ENCODE measurements at places on chromosomes 6 and 20.

GRCh38 chr6:163133017-163133416, 281.5 kb upstream of the QKI start:
- no peak for ATAC-seq

GRCh38 chr6:34028691-34029360, 117.1 kb downstream of the GRM4 start:
- no peak for ATAC-seq

DNA sequence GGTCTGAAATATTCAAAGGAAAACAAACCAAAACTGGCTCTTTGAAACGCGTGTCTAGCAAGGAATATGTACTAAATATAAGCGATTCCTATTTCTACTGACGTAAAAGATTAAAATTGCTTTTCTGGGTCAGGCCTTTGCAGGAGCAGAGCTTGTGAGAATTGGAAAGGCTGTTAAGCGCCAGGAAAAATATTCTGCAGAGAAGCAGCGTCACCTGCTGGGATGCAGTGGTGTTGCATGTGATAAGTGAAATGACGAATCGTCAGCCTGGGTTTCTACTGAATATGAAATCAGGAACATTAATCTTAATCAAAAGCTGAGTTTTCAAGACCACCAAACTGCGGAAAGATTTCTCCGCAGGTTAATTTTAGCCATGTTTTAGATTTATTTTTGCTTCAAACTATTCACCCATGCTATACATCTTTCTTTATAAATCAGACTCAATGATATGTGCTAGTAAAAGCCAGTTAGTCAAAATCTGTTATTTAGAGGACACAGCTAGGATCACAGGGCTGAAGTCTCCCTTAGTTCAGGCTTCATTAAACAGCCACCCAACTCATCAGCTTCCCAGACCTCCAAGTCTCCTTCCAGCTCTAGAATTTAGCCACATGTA, 67.4 kb downstream of the ALDH8A1 start:
- peak; percentile 35 for ATAC-seq

- peak; percentile 33 for ATAC-seq
Observed at GRCh38 chr6:28696682-28697081, 171.0 kb downstream of the GPX5 start.

GRCh38 chr20:59944726-59945125, 4.5 kb downstream of the FAM217B start:
- no peak for ATAC-seq

GRCh38 chr6:99236010-99236409, 113.5 kb downstream of the FAXC start:
- ATAC-seq: no peak

GRCh38 chr6:93087606-93088005, 331.8 kb downstream of the EPHA7 start:
- no peak for ATAC-seq

- ATAC-seq: no peak
Observed at GRCh38 chr6:39104528-39104927, 10.5 kb downstream of the SAYSD1 start.

DNA sequence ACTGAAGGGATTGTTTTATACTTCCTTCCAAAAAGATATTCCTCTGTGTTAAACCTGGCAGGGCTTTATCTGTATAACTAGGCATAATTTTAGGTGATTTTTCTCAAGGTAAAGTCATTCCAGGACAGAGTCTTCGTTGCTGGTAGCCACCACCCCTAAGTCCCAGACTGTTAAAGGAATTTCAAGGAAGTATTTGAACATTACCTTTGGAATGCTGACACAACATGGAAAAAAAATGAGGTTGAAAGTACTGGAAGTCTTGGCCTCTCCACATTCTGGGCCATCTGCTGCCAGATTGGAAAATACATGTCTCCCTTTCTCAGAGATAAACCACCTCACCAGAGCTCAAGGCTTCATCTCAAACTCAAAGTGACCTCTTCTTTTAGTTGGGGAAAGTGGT, 27.0 kb upstream of the ETV7 start:
- ATAC-seq: no peak

DNA sequence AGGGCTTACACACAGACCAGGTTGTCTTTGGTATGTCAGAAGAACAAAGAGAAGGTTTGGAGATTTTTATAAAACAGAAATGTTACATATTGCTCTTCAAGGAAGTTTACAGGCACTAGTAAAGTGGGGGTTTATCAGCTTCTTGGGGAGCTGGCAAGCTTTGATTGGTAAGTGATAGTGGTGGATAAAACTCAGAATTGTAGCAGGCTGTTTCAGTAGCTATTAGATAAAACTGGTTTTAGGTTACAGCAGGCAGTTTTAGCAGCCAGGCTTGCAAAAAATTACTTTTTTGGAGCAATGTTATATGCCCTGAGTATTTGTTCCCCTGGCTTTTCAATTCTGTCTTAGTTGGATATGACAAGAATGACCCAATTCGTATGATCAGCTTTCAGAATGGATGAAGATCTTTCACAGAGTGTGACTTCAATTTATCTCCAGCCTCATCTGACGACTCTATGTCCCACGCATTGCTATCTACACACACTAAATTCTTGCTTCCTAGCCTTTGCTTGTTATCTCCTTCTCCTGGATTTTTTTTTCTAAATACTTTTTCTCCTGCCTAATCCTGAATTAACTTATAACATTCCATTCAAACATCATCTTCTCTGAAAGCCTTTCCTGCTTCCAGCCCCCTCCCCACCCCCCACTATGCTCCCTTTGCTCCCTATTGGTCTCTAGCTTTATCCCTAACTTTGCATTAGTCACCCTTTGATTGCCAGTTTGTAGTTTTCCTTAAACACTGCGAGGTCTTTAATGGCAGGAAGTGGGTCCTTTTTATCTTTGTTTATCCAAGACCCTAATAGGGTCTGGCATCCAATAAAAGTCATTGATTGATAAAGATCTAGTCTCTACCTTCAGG, 1.0 kb upstream of the TOMM34 start:
- no peak for ATAC-seq

GRCh38 chr6:32658268-32658897, 8.1 kb downstream of the HLA-DQB1 start:
- no peak for ATAC-seq

DNA sequence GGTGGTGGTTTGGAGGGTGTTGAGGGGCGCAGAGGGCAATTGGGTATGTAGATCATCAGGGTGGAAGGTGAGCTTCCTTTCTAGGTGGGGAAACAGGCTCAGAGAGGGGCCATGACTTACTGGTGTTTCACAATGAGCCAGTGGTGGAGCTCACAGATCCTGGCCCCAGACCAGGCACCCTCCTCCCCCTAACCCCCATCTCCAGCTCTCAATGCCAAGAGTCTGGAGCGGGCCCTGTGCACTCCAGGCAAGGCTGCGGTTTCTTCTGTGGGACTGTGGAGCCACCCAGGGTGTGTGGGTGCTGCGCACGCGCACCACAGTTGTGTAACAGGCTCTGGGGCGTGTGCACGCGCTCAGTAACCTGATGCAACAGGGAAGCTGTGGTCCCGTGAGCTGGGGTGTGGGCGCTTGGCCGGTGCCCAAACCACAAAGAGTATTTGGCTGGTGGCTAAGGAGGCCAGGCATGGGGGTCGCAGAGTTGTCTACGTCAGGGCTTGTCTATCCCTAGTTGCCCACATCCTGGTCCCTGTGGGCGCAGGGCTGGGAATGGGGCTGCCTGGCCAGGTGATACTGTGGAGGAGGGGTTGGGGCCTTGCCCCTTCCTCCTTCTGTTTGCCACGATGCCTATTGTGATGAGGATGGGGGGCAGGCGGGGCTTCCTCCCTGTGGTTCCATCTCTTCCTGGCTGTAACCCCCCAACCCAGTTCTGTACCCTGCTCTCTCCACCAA, 37.5 kb upstream of the MRPS18A start:
- ATAC-seq: peak; percentile 31

DNA sequence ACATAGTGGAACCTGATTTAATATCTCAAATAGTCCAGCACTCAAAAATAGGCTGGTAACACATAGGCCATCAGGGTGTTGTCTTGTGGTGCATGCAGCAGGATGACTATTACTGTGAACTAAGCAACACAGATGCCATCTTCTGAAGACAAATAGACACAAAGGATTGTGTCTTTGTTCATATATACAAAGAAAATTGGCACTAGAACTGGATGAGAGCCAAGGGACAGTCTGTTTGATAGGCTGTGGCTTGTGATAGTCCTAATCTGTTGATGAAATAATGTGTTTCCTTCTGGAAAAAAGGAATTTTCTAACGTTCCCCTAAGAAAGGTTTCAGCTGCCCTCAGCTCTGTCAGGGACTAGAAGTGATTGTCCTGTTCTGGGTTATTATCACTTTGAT, 129.8 kb downstream of the TPBG start:
- no peak for ATAC-seq

GRCh38 chr6:112029045-112029822, 24.7 kb upstream of the CCN6 start:
- peak; percentile 88 for ATAC-seq

DNA sequence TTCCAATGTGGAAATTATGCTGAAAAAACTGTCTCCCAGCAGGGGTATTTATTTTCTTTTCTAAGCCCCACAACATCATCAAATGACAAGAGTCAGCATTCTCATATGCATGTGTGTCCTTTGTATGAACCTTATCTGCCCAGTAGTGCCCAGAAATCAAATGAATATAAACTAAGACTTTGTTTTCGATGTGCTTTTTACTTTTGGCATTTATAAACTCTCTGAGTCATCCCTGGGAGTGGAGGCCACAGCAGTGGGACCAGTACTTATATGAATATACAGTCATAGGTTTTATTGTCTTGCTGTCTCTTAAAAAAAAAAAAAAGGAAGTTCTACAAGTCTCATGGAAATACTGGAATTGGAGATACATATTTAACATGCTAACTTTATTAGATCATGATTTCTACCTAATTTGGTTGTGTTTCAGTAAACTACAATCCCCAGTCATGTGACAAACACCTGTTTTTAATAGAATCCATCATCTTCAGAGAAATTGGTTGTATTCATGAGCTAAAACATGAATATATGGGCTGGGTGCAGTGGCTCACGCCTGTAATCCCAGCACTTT, 99.2 kb upstream of the TMEM181 start:
- peak; percentile 89 for ATAC-seq

DNA sequence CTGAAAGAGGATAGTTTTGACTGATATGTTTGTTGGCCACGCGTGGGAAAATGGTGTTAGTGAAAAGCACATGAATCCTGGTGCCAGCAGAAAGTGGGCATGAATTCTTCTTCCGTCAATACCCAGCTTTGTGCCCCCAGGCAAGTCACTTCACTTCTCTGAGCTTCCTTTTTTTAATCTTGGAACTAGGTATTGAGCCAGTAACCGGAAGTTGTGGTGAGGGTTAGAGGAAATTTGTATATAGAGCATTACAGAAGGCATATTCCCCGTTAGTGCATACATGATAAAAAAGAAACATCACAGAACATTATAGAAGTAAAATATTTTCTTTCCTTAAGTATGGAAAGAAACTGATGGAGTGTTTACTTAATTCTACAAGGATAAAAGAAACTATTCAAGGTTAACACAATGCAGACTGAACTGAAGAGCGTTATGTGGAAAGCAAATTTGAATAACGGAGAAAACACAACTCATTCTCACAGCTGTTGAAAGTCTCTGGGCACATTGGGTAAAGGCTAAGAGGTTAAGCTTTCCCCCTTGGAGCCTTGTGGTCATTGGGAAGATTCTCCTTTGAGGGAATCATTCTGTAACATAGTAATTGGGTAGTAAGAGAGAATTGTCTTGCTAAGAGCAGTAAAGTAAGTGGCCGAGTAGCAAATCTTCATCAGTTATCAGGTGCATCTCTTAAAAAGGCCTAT, 223.1 kb downstream of the BCAS1 start:
- ATAC-seq: no peak

GRCh38 chr6:105014954-105015353, 58.0 kb downstream of the LIN28B start:
- ATAC-seq: peak; percentile 46

GRCh38 chr6:36623547-36624459, 29.6 kb downstream of the SRSF3 start:
- peak; percentile 88 for ATAC-seq

DNA sequence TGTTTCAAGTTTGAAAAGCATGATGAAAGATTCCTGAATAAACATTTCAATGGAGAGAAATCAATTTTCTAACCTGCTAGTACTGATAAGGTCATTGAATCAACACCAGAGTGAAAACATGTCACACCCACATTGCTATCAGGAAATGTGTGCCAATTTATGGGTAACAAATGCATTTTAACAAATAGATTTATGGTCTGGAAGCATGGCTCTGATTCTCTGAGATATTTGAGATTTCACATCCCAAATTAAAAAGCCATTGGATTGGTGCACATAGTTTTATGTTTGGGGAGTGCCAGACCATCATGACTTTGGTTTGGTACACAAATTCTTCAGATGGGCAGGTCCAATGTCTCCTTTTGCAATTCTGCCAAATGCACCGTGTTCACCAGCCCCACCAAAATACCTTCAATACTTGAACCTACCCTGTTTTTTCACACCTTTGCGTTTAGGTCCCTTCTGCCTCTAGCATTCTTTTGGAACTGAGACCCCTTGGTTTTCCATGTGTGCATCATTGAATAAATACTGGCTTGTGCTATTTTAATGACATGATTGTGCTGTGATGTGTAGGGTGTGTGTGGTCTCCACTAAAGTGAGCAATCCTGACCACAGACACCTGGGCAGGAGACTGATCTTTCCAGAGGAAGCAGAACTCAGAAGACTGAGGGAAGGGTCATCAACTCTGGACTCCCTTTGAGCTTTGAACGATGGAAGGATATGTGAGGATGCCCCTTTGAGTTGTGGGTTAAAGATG, 20.4 kb downstream of the IL20RA start:
- no peak for ATAC-seq

DNA sequence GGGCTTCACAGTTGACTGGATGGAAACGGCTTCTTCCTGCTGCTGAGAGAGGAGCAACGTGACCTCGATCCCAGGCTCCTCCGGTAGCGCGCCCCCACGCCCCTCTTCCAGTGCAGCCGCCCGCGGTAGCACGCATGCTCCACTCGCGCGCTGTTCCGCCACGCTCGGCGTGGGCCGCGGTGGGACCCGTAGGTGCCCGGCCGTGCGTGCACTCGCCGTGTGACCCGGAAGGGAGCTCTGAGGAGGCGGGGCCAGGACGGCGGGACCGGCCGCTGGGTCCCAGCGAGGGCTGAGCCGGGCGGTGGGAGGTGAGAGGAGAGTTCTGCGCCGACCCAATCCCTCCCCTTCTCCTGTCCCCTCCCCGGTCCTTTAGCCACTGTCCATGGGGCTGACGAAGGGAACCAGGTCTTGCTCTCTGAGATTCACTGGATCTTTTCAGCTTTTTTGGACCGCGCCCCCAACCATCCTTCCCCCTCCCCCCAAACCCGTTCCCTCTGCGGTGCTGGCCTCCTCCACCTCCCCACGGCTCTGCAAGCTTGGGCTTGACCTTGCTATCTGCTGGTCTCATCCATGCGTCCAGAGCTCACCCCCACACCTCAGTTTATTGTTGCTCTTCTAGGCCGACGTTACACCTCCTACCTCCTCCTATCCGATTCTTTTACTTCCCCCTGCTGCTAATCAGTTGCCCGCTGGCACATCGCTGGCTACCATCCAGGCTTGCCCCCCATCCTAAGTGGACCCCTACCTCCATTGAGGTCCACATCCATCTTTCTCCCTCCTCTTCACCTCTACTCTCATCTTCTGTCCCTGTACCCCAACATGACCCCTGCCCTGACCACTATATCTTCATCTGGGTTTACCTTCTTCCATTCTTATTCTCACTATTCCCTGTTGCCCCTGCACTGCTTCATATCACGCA, at the start of gene CUL9:
Gene CUL9, plus strand, starts transcription at position 255 of the 919 bp plus-strand sequence. CDS start 2,115 bp downstream, outside the sequence.
- ATAC-seq: peak; percentile 95

GRCh38 chr6:157280157-157280556, 43.2 kb downstream of the TMEM242 start:
- no peak for ATAC-seq

Measured in SK-N-SH treated with all-trans-retinoic acid at 6 μM for 48 hours (cell line).